Type B pancreatic cell (in vitro differentiated cells): ENCODE measurements at places on chromosomes 4 and X.

GRCh38 chr4:150280081-150280895 is 202.0 kb downstream of the DCLK2 start:
- no peak for DNase-seq

DNA sequence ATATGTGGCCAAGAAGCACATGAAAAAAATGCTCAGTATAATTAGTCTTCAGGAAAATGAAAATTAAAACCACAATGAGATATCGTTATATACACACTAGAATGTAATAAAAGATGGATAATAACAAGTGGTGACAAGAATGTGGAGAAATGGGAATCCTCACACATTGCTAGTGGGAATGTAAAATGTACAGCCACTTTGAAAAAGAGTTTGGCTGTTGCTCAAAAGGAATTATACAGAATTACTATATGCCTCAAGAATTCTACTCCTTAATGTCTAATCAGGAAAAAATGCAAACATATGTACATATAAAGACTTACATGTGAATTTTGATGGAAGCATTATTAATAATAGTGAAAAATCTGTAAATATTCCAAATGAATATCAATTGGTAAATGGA is 102.2 kb downstream of the SPCS3 start:
- no peak for DNase-seq

DNA sequence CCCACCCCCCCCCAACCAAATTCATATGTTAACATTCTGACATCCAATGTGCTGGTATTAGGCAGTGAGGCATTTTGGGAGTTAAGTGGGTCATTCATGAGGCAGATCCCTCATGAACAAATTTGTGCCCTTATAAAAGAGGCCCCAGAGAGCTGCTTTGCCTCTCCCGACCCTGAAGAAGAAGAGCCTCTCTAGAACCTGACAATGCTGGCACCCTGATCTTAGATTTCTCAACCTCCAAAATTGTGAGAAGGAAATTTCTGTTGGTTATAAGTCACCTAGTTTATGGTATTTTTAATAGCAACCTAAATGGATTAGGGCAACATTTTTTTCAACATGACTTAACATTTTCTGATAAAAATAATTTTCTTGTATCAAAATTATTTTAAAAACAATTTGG is 296.3 kb downstream of the CFAP299 start:
- no peak for DNase-seq

DNA sequence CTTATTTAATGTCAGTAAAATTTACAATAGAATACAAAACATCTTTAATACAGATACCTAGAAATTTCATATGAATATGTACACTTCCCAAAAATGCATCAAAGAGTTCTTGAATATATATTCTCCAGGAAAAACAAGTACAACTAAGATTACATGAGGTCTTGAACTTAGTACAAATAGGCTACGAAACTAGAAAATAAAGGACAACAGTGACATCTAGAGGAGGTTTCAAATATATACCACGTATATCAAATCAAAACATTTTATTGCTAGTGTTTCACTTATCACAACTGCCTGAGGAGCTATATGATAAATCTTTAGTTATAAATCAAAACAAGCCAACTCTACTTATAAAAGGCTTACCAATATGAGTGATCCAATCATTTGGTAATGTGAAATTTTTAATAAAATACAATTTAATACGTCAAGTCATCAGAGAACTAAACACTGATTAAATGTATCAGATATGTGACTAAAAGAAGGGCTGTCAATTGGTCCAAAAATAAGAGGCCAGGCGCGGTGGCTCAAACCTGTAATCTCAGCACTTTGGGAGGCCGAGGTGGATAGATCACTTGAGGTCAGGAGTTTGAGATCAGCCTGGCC is 36.6 kb downstream of the ANAPC10 start:
- no peak for DNase-seq

- DNase-seq: no peak
These were observed 122.4 kb upstream of the PDLIM3 start for GRCh38 chr4:185657699-185658098.

DNA sequence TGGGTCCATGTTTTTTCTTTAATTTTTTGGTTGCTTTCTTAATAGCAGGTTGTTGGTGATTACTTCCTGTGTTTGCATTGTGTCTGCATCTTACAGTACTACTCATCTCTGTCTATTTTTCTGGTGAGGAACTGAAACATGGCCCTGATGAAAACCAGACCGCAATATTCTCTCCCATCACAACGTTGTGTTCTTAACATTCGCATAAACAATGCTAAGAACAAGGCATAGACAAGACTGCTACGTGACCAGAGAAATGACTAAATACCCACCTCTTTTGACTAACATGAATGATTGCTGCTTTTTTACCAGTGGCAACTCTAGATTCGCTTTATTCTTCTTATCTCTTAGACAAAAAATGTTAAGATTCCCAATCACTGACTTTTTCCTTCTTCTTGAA is 179.1 kb downstream of the GC start:
- no peak for DNase-seq

DNA sequence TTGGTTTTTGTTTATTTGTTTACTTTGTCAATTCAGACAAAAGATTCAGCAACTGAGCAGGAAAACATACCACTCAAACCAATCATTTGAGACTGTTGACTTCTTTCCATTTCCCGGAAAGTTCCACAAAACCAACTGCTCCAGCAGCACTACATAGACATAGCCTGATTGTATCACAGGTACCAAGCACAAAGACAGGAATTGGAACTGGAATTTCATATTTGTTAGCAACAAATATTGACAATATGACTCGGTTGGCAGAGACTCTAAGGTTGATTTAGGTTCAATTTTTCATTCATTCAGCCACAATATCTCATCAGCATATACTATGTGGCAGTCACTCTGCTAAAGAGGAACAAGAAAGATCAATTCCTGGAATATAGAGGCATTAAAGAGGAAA is 364.0 kb downstream of the ZIC3 start:
- no peak for DNase-seq

DNA sequence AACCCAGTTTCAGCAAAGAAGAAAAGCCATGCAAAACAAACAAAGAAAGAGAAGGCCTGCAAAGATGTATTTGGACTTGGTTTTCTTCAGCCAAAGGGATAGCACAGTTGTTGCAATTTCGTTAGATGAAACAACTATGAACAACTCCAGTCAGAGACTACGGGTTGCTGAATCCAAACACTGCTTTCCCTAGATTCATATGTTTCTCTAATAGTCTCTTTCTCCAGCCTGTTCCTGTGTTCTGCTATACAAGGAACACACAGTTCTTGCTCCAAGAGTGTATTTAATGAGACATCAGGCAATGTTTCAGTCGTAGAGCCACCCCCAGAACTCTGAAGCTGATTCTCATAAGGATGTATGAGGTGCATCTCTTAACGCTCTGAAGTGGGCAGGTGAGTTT is 162.5 kb upstream of the TBL1X start:
- no peak for DNase-seq

GRCh38 chr4:124066595-124066994 is 645.9 kb downstream of the ANKRD50 start:
- DNase-seq: no peak

GRCh38 chr4:100789991-100790390 is 272.2 kb upstream of the EMCN start:
- DNase-seq: no peak

DNA sequence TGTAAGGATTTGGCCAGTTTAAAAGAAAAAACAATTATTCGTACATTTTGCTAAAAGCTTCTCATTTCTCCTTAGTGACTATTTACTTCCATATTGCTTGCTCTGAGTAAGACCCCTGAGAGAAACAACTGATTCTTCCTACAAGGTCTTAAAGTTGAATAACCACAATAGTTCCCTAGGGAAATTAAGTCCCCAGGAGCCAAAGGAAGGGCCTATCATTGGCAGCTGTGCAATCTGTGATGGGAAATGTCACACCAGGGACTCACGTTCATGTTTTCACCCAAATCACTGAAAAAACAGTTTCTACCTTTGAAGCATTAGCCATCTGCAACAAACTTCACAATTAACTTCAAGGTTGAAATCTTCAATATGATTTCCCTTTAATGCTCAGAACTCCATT is 66.7 kb downstream of the JADE1 start:
- no peak for DNase-seq

- DNase-seq: no peak
These were observed 965 bp downstream of the PPA2 start for GRCh38 chr4:105472871-105473323.

GRCh38 chr4:41569961-41570360 is 32.0 kb downstream of the LIMCH1 start:
- DNase-seq: no peak

DNA sequence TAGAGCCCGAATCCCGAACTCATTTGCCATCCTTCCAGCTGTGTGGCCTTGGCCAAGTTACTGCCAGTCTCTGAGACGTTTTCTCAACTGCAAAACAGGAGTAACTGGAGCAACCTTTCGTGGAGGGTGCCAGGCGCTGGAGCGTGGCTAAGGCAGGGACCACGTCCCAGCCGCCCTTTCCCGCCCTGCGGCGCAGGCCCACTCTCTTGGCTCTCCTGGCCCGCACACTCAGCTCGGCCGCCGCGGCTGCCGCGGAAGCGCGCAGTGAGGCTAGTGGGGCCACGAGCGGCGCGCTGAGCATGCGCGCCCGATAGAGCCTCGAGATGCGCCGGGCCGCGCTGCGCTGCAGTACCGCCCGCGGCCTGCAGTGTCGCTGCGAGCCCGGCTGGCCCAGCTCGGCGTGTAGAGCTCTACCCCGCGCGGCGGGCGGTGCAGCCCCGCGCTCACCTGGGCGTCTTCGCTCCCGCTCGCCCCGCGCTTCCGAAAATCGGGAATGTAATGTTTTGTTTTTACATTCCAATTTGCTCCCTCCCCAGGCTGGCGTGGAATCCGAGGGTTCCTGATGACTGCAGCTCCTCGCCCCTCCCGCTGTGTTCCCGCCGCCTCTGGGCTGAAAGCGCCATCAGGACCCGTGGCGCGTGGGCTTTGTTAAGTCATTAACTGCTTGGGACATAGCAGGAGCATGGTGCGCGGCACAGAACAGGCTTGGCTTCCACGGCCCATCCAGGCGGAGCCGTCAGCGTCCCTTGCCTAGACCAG is 4.0 kb upstream of the ZNF518B start:
- peak; percentile 78 for DNase-seq

DNA sequence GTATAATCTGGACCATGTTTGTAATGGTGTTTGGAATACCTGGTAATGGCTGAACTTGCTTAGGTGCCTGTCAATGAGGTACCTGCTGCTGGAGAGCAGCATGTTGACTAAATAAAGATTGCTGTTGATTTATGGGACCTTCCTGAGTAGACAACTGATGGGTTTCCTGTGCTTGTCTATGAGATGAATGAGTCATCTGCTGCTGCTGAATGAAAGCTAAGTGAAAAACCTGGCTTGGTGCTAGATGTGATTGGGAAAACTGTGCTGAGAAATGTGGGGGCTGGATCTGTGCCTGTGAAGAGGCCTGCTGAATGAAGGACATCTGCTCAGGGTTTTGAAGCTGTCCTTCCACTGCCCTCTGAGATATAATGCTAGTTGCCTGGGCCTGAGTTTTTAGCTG is 69.6 kb downstream of the WNK3 start:
- no peak for DNase-seq

GRCh38 chr4:158155656-158156356 is 17.0 kb downstream of the GASK1B start:
- DNase-seq: no peak

- no peak for DNase-seq
These were observed 145.4 kb downstream of the FNIP2 start for GRCh38 chr4:158914218-158914617.

GRCh38 chr4:147591106-147591505 is 26.1 kb upstream of the TMEM184C start:
- DNase-seq: no peak

DNA sequence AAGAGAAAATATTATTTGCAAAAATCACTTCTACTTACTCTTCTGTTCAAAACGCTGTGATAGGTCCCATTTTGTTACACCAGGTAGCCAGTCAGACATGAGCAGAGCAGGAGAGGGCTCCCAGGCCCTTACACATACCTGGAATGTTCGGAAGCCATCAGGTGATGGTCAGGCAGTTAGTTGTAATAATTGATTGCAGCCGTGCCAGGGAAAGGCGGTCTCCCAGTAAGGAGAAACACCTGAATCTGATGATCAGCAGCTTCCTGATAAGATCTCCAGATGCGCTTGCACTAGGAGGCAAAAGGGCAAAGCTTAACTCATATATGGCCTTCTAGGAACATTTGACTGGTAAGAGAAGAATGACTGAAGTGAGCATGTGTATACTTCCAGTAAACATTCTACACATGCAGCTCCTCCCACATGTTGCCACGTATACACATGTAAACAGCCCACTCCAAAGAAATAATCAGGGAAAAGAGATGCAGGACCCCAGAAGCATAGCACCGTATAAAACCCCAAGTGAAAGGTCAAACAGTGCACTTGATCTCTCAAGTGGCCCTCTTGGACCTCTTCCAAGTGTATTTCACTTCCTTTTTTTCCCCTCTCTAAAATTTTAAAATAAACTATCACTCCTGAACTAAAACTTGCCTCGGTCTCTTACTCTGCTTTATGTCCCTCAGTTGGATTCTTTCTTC is 1338.0 kb downstream of the FSTL5 start:
- DNase-seq: no peak

GRCh38 chr4:22635692-22636091 is 57.0 kb upstream of the GBA3 start:
- DNase-seq: no peak

- DNase-seq: no peak
These were observed 15.4 kb upstream of the HSFX2 start for GRCh38 chrX:149610511-149610910.

DNA sequence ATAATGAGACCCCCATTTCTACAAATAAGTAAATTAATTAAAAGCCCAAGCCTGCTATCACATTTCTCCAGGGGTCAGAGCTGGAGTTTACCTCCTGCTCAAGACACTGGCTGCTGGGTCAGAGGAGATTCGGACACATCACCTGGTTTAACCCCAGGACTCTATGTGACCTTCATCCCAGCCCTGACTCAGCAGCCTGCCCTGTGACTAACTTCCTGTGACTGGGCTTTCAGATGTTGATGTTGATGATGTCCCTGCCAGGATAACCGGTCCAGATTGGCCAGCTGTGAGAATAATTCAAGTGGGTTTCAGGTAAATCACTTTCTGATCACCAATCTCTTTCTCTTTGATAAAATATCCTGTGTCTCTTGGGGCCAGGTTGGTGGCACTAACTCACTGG is 102.4 kb upstream of the MAML3 start:
- no peak for DNase-seq

GRCh38 chr4:102322736-102323135 is 22.5 kb downstream of the SLC39A8 start:
- DNase-seq: no peak

DNA sequence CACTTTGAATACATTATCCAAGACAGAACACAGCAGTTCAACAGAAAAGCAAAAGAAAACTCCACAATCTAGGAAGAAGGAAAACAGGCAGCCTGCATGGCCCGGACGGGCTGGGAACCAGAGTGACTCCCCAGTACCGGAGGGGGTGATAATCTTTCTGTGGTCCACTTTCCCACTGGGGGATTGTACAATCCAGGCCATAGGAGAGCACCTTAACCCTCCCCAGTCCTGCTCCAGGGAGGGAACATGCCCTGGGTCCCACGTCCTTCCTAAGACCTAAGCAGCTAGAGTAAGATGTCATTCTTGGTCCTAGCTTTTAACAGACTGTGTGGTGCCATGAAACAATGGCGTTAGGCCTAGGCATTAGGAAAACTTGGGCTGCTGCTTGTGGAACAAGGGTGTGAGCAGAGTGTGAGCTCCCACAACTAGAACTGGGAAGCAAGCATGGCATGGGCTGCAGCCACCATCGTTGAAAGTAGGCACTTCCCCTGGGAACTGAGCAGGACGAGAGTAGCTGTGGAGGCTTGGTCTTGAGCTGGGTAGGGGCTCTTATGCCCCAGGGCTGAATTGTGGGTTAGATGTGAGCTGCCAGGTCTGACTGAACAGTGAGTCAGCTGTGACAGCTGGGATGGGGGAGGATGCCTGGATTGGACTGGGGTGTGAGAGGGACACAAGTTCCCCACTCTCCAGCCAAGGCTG is 42.4 kb downstream of the NAT8L start:
- DNase-seq: no peak
